ENCODE measurements at places on chromosomes 16 and 17.

GRCh38 chr16:3173892-3174617 lies 13.9 kb upstream of the OR1F1 start:
- no peak for DNase-seq

GRCh38 chr17:82175201-82175600 lies 37.4 kb downstream of the CCDC57 start:
- no peak for DNase-seq

- no peak for DNase-seq
These were observed 5.0 kb downstream of the RNF227 start for GRCh38 chr17:7911116-7911515.

DNA sequence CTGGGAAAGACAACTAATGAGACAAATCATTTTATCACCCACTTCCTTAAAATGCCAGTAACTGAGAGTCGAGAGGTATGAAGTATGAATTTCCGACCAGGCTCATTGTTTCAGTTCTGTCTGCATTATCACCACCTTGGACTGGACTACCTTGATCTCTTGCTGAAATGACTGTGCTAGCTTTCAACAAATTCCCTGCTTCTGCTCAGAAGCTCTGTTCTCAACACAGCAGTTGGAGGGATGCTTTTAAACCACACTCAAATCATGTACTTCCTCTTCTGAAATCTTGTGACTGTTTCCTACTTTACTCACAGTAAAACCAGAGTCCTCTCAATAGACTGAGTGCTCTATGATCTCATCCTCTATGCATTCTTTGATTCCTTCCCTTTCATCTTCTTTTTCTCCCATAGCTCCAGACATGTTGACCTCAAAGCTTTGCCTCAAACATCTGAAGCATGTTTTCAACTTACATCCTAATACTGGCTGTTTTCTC lies 195.8 kb downstream of the KCNJ2 start:
- peak; percentile 89 for DNase-seq

DNA sequence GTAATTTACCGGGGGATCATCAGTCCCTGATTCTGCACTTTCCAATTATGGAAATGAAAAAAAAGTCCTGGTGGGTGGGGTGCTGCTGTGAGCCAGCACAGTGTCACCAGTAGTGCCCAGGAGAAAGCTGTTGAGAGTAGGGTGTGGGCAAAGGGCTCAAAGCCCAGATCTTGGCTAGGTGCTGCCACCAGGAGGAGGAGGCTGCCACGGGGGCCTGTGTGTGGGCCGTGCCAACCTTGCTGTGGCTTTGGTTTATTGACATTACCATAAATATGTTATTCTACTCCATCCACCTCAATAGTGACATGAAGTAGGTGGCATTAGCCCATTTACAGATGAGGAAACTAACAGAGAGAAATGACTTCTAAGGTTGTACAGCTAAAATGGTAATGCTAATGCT lies 6.7 kb upstream of the PRPSAP2 start:
- DNase-seq = no peak

DNA sequence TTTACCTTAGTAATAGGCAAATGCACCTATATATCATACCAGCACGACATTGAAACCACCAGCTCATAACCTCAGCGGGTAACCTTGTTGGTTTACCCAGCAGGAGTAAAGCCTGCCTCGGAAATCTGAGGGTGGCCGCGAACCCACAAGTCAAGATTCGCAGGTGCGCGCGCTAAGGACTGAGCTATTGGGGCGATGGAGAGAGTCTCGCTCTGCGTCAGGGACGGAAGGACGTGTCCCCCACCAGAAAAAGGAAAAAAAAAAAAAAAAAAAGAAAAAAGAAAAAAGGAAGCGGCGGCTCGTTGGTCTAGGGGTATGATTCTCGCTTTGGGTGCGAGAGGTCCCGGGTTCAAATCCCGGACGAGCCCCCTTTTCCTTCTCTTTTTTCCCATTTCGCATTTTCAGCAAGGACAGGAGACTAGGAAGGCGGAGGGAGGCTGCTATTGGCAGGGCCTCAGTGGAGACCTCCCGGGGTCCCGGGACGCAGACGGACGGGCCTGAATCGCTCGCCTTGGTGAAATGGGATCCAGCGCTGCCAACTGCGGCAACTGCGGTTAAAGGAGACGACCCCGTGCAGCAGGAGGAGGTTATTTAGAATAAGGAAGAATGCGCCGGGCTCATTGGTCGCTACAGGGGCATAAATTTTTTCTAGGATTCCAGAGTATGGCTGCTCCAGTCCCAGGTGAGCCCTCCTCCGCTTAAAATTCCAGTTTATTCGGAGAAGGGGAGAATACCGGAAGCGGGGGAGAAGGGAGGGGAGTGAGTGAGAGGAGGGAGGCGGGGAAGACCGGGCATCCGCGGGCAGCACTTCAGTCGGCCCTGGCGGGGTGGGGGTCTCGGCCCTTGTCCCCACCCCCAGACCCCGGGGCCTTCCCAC lies at the start of gene OR1F1:
OR1F1 (plus strand) TSS at position 407 of the 877 bp plus-strand sequence.
- DNase-seq = peak; percentile 68

DNA sequence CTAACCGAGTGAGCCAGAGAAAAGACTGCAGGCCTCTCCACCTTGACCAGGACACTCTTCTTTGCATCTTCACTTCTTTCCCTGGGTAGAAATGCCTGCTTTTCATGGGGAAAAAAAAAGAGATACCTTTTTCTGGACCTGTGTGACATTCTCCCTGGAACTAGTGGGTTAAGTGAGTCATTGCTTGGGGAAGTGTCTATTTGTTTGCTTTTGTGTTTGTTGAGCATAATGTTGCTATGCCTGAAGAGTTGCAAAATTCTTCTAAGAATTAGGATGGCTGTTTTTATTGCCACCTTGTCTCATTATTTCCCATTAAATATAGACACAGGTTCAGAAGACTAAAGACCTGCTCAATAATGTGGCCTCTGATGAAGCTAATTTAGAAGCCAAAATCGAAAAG lies 18.8 kb downstream of the CLUAP1 start:
- no peak for DNase-seq

GRCh38 chr17:51260237-51261023 lies at the start of gene UTP18:
Gene UTP18 (plus strand): TSS chr17:51260546. CDS start chr17:51260585, 39 bp downstream.
- peak; percentile 98 for DNase-seq

Measured in astrocyte of the spinal cord (primary cell).